ENCODE measurements at places on chromosomes 7 and 10. TPM values are rescaled to one million over a fixed set of nuclear protein-coding genes. Genes with fewer than 3 reads are reported as not detected.

The PAPOLB gene
- total RNA-seq: not detected

The EPHA1 gene
- 0.21 TPM for total RNA-seq

The GRID1 gene
- not detected for total RNA-seq

The SCIN gene
- total RNA-seq: not detected

The SEPHS1 gene
- total RNA-seq: 62.4 TPM

DNA sequence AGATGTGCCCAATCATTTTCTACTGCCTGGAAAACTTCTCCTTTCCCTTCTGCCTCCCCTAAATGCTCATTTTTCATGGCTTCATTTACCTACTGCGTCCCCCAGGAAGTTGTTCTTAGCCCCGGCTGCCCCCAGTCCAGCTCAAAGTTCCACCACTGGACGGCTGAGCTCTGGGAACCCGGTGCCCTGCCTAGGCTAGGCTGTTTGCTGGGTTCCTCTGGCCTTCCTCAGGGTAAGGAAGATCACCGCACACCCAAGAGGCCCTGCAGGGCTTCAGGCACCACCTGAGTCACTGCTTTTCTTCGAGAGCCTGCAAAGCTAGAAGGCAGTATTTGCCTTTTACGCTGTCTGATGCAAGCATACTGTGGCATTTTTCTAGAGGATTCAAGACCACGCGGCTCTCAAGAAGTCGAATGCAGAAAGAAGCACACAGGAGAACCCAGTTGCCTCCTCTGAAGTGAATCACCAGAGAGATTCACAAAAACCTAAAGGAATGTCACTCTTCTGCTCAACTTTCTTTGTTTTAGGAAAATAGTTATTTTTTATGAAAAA lies 46.7 kb upstream of the ZMIZ1 start:
- DNase-seq: no peak
- peaks cover 4% of the 10 kb centered on the region for H3K36me3 ChIP-seq
- H3K4me3 ChIP-seq: no peak overlapping the region
- peaks cover 17% of the 10 kb centered on the region for H3K4me1 ChIP-seq

DNA sequence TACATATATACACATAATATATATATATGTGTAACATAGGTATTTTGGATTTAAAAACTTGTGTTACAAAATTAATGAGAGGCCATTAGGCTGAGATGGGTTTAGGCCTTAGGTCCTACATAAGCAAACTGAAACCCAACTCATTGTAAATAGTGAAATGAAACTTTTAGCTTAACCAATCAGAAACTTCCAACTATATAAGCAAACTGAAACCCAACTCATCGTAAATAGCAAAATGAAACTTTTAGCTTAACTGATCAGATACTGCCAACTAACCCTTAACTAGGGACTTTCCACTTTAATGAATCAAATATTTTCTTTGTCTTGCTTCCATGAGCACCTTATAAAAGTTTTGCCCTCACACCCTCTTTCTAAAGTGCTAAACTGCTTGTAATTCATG lies 17.3 kb upstream of the SAMD9L start:
- H3K27me3 ChIP-seq: peaks cover 7% of the 10 kb centered on the region
- no peak overlapping the region for H3K27ac ChIP-seq
- H3K36me3 ChIP-seq: peaks cover 20% of the 10 kb centered on the region
- no peak overlapping the region for H3K4me3 ChIP-seq

GRCh38 chr7:154909241-154910105 lies 93.5 kb downstream of the PAXIP1 start:
- H3K27me3 ChIP-seq: peaks cover 13% of the 10 kb centered on the region
- DNase-seq: no peak

GRCh38 chr7:18064242-18064838 lies 36.7 kb upstream of the PRPS1L1 start:
- peaks cover 11% of the 10 kb centered on the region for H3K27me3 ChIP-seq
- no peaks in the 10 kb centered on the region for H3K36me3 ChIP-seq
- DNase-seq: no peak

- H3K4me1 ChIP-seq: no peaks in the 10 kb centered on the region
- no peaks in the 10 kb centered on the region for H3K27me3 ChIP-seq
- no peak overlapping the region for H3K4me3 ChIP-seq
- no peak for DNase-seq
- no peaks in the 10 kb centered on the region for H3K36me3 ChIP-seq
These were observed 1197.8 kb upstream of the SORCS1 start for GRCh38 chr10:108362296-108362695.

DNA sequence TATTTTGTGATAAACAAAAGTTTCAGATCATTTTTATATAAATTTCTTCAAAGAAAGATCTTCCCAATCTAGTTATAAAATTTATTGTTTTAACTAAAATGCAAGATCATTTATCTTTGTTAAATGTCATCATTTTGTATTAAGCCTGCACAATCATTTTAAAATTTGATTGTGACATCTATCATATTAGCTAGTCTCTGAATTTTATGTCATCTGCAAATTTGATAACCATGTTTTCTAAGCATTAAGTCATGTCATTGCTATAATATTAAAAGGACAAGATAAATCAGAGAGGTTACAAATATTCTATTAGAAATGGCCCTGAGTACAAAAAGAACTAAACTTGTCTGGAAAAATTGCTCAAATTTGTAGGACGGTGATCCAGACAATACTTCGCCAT lies 175.9 kb downstream of the PTN start:
- no peak overlapping the region for H3K4me3 ChIP-seq
- no peaks in the 10 kb centered on the region for H3K27me3 ChIP-seq
- H3K4me1 ChIP-seq: no peaks in the 10 kb centered on the region
- H3K27ac ChIP-seq: no peak overlapping the region
- DNase-seq: no peak

DNA sequence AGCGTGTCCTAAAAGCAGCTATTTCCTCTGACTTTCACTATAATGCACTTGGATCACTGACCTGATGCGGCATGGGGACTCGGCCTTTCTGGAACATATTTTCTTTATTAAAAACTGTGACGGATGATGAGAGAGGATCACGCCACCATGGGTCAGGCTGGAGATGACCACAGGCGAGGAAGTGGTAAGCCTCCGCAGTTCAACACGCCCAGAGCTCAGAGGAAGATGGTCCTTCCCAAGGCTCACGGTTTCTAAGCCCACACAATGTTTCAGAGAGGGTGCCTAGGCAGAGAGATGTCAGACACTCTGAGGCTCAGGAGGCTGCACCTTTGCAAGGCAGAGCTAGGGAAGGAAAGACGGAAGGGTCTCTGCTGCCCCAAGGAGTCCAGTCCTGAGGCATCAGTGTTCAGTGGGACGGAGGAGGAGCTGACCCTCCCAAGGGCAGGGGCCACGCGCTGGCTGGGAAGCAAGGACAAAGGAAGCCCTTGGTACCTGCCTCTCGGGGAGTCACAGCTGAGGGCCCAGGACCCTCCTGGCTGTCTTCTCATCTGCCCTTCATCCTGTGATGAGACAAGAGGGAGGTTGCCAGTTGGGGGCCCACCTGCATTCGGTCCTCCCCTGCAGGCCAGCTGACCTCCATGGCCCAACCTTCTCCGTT lies 9.5 kb downstream of the CHST15 start:
- DNase-seq: no peak
- H3K4me1 ChIP-seq: no peaks in the 10 kb centered on the region
- H3K36me3 ChIP-seq: no peaks in the 10 kb centered on the region
- H3K27ac ChIP-seq: no peak overlapping the region
- H3K27me3 ChIP-seq: peaks cover 13% of the 10 kb centered on the region

DNA sequence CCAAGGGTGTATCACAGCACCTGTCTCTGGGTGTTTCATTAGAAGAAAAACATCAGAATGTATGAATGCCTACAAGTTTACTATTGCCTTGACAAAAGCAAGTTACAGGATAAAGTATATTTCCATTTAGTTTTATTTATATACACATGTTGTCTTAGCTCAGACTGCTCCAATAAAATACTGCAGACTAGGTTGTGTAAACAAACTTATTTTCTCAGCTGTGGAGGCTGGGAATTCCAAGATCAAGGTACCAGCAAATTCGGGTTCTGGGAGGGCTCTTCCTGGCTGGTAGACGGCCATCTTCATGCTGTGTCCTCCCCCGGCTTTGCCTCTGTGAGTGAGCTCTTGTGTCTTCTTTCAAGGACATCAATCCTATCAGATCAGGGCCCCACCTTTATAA lies 77.1 kb upstream of the UNC5B start:
- no peak overlapping the region for H3K4me3 ChIP-seq
- DNase-seq: no peak
- H3K27me3 ChIP-seq: peaks cover 6% of the 10 kb centered on the region
- H3K36me3 ChIP-seq: no peaks in the 10 kb centered on the region
- H3K4me1 ChIP-seq: peaks cover 6% of the 10 kb centered on the region

- H3K27me3 ChIP-seq: no peaks in the 10 kb centered on the region
- H3K4me3 ChIP-seq: no peak overlapping the region
- H3K4me1 ChIP-seq: peaks cover 8% of the 10 kb centered on the region
These were observed 60.9 kb downstream of the ABCC2 start for GRCh38 chr10:99843310-99843709.

DNA sequence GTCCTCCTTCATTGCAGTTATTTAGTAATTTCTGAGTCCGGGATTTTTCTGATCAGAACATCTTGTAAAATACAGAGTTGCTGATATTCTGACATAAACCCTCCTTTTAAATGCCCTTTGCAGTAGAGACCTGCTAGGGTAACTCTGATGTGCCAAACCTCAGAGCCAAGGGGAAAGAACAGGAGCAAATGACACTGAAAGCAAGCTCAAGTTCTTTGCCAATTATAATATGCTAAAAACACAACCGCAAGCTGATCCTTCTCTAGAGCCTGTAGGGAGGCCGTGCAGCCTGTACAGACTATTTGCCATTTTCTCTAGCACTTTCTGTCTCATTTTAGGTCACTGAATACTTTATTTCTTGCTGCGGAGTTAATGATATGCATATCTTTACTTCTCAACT lies 240.4 kb downstream of the CAMK1D start:
- peaks cover 5% of the 10 kb centered on the region for H3K36me3 ChIP-seq
- no peaks in the 10 kb centered on the region for H3K27me3 ChIP-seq
- no peak overlapping the region for H3K27ac ChIP-seq
- no peak for DNase-seq
- H3K4me3 ChIP-seq: no peak overlapping the region

DNA sequence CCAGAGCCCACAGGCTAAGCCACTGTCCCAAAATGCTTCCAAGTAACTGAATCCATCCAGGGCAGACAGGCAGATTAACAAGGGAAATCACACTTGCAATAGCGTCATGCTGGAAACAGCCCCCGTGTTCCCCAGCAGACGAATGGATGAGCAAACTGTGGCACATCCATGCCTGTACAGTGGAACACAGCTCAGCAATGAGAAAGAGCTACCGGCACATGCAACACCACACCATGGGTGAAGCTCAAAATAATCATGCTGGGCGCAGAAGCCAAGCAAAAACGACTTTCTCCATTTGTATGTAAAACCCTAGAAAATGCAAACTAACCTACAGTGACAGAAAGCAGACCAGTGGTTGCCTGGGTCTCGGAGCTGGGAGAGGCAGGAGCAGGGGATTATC lies 153.1 kb downstream of the SLIT1 start:
- no peak overlapping the region for H3K4me3 ChIP-seq
- no peaks in the 10 kb centered on the region for H3K36me3 ChIP-seq
- H3K27ac ChIP-seq: no peak overlapping the region
- no peak for DNase-seq

DNA sequence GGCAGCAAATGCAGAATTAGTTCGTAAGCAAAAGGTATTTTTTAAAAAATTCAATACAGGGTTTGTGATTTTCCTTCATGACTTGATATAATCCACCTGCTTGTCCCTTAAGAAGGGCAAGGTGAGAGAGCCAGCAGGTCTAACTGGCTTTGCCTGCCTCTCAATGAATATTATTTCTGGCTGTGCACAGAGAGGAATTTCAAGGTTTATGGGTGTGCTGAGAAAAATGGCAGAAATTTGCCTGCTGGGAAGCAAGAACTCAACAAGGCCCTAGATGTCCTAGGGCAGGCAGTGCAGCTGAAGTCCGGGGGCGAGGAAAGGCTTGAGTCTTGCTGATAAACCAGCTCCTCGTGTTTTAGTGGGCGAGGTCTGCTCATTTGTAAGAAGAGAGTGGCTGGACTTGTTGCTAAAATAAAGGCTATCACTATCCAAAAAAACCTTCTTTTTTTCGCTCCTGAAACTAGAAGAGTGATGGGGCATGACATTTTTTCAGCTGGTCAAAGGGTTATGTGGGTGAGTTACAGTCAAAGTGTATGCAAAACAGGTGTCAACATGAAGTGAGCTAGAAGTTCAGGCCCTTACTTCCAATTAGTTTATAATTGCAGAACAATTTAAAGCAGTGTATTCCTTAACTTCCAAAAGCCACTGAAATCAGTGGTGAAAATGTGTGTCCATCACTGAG lies 385.8 kb upstream of the KLF6 start:
- no peak overlapping the region for H3K4me3 ChIP-seq
- H3K4me1 ChIP-seq: peaks cover 5% of the 10 kb centered on the region
- DNase-seq: no peak
- H3K36me3 ChIP-seq: peaks cover 5% of the 10 kb centered on the region
- H3K27me3 ChIP-seq: peaks cover 3% of the 10 kb centered on the region

- peaks cover 66% of the 10 kb centered on the region for H3K27me3 ChIP-seq
- H3K4me1 ChIP-seq: peaks cover 28% of the 10 kb centered on the region
- no peaks in the 10 kb centered on the region for H3K36me3 ChIP-seq
- DNase-seq: no peak
- no peak within 1 kb of the TSS for H3K27ac ChIP-seq
These were observed at the start of gene NKX2-3 for GRCh38 chr10:99532687-99533495. NKX2-3 (plus strand) TSS chr10:99532942; CDS start chr10:99533132, 190 bp downstream.

DNA sequence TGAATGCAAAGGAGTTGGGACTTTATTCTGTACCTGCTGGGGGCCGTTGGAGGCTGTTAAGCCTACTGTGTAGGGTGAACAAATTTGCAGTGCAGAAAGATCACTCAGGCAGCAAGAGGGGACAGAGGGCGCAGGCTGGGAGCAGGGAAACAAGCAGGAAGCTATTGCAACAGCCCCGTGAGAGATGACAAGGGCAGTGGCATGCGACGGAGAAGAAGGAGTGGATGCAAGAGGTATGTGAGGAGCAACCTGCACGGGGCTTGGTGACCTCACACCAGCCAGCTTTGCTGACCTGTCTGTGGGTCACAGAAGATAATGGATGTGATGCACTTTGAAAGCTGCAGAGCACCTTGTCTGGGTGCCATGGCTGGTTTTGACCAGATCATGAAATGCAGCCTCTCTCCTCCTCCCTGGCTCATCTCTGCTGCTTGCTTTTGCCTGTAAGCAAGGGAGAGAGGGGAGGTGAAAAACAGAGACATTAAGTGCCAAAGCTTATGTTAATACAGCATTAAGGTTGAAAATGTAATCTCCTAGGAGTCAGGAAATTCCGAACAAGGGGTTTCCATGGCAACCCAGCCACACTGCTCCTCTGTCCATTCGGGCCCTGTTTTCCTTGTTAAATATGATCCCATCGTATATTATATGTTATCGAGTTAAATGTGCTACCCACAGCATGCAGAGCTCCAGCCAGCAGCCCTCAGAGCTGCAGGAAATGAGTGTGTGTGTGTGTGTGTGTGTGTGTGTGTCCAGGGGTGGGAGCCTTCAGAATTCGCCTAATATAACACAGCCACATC lies 314.3 kb upstream of the ZMIZ1 start:
- peaks cover 40% of the 10 kb centered on the region for H3K27me3 ChIP-seq
- no peaks in the 10 kb centered on the region for H3K36me3 ChIP-seq
- DNase-seq: no peak
- H3K27ac ChIP-seq: no peak overlapping the region
- H3K4me1 ChIP-seq: peaks cover 17% of the 10 kb centered on the region
